ENCODE measurements at places on chromosomes 11 and 22. TPM values are rescaled to one million over a fixed set of nuclear protein-coding genes. Genes with fewer than 3 reads are reported as not detected.

Gene HBE1
- polyA plus RNA-seq = not detected

DNA sequence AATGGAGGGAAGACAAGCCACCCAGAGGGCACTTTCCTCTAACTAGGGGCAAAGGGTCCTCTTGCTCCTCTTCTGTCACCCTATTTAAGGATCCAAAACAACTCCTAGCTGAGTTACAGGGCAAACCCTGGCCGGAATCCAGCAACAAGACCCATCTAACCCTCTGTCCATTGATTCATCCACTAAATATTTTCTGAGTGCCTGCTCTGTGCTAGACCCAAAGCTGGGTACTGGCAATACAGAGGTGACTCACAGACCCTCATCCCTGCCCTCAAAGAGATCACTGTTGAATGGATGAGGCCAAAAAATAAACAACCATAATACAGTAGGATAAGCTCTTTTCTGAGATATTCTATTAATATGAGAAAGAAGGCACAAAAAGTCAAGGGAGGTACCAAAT lies 4.3 kb upstream of the GALNT18 start:
- no peak for DNase-seq

Gene OTUB1
- polyA plus RNA-seq = 95.8 TPM

- no peak for DNase-seq
Observed at GRCh38 chr11:76226626-76227025, 20.3 kb upstream of the WNT11 start.

DNA sequence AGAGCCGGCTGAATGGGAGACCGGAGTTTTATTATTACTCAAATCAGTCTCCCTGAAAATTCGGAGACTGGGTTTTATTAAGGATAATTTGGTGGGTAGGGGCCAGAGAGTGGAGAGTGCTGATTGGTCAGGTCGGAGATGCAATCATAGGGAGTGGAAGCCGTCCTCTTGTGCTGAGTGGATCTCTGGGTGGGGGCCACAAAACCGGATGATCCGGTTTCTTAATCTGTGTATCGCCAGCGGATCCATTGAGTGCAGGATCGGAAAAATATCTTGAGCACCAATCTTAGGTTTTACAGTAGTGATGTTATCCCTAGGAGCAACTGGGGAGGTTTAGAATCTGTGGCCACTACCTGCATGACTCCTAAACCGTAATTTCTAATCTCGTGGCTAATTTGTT lies 886 bp upstream of the NIPSNAP1 start:
- no peak for DNase-seq

GRCh38 chr11:75802913-75803820 lies 11.8 kb upstream of the UVRAG start:
- DNase-seq = peak; percentile 82

GRCh38 chr11:80521592-80521991 lies 1080.8 kb upstream of the TENM4 start:
- DNase-seq = no peak

DNA sequence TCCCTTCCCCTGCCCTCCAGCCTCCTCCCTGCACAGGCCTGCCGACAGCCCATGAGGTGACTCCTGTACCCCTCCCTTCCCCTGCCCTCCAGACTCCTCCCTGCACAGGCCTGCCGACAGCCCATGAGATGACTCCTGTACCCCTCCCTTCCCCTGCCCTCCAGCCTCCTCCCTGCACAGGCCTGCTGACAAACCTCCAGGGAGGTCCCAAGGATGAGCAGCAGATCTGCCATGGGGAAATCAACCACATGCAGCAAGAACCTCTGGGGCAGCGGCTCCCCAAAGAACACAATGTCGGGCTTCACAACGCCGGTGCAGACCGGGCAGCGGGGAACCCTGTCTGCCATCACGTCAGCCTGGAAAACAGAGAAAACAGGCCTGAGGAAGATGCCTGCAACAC lies 12.3 kb downstream of the SIRT3 start:
- DNase-seq = no peak

- DNase-seq = no peak
Observed at GRCh38 chr11:123822599-123822998, 16.4 kb upstream of the OR6M1 start.

- no peak for DNase-seq
Observed at GRCh38 chr11:75480185-75481175, 45.3 kb downstream of the GDPD5 start.

Gene RPS6KA4
- polyA plus RNA-seq = 34.5 TPM

DNA sequence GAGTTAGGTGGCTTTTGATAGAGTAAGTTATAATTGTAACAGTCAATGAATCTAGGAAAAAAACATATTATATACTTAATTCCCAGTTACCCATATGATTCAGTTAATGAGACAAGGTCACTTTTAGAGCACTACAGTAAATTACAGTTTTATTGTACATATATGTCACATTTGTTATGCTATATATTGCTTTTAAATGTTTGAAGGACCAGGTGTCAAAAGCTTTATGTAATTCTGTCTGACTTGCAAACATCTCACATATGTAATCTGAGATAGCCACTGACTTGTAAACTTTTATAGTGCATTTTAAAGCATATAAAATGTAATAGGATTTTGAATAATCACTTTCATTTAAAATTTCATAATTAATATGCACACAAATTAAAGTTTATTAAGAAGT lies 36.7 kb upstream of the PDGFD start:
- DNase-seq = no peak

GRCh38 chr11:30143098-30143705 lies 87.6 kb upstream of the FSHB start:
- DNase-seq = peak; percentile 4

Gene HORMAD2
- polyA plus RNA-seq = not detected

Gene B4GALNT4
- 27.5 TPM for polyA plus RNA-seq

DNA sequence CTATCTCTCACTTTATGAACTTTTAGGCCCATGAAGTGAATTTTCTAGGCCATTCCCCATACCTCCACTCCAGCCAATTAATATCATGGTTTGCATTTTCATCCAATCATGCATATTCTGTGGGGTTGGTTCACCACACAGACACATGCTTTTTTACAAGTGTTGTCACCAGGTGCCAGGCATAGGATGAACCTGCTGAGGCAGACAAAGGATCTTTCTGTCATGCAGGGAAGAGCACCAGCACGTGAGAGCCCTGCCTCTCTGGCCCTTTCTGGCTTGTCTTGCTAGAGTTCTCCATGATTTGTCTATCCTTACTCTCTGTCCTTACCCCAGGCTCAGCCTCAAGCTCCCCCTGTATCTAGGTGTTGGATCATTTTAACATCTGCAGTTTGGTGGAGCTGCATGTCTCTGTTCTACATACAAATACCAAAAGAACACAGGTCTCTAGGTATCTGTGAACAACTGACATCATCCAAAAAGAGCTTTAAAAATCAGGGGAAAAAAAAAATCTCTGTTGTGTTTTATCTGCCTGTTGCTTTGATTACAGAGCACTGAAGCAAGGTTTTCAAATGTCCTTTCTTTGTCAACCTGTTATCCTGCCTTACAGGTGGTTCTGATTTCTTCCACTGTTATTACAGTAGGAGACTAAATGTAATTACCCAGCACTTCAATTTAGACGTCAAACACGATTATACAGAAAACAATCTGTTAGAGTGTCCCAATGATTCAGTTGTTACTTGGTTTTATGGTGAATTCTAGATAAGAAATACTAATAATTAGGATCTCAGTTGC lies 58.4 kb upstream of the GRAMD1B start:
- DNase-seq = no peak

Gene HIPK3
- polyA plus RNA-seq = 15.7 TPM

DNA sequence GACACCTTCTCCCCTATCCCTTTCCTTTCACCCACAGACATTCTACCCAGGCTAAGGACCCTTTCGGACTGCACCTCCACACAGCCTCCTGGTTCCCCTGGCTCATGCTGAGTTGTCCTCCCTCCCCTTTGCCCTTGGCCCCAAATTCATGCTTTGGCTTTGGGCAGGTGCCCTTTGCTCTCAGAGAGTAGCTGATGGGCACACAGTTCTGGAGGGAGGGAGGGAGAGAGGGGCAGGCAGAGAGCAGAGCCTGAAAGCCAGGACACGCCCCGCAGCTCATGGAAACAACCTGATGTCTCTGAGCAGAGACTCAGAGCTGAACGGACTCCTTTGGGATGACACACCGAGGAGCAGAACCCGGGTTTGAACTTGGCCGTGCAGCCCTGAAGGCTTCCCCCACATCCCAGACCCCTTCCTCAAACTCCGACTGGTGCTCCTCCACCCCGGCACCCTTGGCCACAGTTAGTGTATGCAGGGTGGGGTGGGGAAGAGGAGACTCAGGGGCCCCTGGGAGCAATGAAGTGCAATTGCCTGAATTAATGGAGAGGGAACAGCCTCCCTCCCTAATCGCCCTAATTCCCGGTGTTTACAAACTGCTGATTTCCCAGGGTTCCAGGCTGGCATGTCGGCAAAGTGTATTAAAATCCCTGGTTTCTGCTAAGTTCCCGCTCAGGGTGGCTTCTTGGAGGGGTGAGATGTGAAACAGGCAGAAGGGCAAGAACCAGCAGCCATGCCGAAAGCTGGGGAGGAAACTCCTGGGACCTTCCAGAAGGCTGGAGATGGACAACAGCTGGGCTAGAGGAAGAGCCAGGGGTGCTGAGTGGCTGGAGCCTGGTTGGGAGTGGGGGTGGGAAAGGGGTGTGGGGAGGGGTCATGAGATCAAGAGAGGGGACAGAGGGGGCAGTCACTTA lies 71.2 kb upstream of the SHISAL1 start:
- no peak for DNase-seq

Gene SLC6A5
- not detected for polyA plus RNA-seq

Gene KCNA4
- not detected for polyA plus RNA-seq

DNA sequence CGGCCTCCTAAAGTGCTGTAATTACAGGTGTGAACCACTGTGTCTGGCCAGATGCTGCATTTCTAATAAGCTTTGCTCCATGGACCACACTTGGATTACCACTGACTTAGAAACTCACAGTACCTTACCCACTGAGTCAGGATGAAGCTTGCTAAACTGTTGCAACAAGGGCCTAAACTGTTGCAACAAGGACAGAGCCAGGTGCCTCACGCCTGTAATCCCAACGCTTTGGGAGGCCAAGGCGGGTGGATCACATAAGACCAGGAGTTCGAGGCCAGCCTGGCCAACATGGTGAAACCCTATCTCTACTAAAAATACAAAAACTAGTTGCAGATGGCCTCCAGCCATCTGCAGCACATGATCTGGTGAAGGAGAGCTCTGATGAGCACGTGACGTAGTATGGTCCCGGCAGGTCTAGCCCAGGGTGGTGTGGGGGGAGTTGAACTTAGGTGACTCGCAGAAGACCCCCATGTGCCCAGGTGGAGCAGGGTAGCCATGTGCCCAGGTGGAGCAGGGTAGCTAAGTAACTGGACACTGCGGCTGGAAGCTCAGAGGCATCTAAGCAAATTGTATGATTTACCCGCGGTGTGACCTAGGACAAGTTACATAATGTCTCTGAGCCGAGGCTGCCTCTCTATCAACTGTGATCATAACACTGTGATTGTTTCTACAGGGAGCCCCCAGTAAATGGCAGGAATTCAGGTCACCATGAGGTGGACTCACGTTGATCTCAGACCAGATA lies 8.4 kb downstream of the SLC25A45 start:
- no peak for DNase-seq

DNA sequence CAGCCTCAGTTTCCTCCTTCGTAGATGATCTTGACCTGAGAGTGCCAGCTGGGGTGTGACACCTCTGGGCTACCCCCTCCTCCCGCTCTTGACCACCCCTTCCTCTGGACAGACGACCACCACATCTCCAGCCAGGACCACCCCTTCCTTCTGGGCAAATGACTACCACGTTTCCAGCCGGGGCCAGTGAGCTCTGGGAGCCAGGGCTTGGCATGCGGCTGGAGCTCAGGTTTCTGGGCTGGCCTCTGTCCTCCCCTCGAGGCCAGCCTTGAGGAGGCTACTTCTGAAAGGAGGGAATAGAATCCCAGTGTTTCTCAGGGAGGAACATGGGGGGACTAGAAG lies 120.9 kb downstream of the KCNQ1OT1 start:
- no peak for DNase-seq

DNA sequence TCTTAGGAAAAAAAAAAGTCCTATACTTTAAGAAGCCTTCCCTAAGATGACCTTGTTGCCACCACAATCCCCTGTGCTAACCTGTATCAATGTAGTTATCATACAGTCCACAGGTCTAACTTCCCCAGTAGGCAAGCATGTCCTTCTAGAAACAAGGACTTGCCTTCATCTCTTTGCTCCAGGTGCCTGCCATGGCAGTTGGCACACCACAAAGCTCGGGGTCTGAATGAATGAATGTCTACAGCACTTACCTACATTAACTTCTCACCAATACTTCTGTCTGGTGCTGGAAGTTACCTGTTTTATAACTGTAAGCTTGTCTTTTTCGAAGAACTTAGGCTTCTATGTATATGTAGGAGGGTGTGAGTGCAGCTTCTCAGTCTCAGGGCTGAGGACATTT lies 23.4 kb downstream of the CLPB start:
- DNase-seq = no peak

Gene FANCF
- 10.9 TPM for polyA plus RNA-seq

Data from A549 (cell line).